ENCODE measurements at places on chromosomes 7 and 10. TPM values are rescaled to one million over a fixed set of nuclear protein-coding genes. Genes with fewer than 3 reads are reported as not detected.

DNA sequence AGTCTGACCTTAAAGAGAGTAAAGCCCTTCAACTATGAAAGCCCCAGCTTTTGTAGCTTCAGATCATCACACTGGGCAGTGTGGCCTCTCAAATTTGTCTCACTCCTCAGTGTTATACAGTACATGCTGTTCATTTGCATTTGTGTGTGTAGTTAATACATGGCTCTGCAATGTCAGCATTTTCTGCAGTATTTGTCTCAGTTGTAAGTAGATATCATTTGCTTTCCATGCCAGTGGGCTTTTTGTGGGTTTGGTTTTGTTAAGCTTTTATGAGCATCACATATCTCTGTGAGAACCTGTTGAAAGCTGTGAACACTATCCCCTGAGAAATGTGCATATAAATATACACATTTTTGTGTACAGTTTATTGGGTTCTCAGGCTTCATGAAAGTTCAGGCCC is 57.0 kb downstream of the ZNF277 start:
- DNase-seq = no peak

DNA sequence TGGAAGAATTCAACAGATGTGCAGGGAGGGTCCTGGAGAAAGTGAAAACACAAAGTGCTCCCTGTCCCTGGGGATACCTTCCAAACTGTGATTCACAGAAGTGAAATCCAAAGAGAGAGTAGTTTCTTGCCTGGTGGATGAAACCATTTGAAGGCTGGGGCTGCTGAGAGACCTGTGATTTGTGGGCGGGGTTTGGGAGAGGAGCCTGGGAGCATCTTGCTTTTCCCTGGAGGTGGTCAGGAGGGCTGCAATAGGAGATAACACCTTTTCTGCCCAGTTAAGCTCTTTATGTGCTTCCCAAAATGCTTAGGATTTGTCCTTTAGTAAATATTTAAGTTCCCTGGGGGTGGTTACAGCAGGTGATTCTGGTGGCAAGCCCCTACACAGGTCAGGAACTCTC is 105.3 kb upstream of the TPK1 start:
- no peak for DNase-seq

Gene DPP6
- 0.25 TPM for total RNA-seq

Gene DLD
- 342 TPM for total RNA-seq

GRCh38 chr10:3220853-3221252 is 48.3 kb upstream of the PITRM1 start:
- DNase-seq = no peak

DNA sequence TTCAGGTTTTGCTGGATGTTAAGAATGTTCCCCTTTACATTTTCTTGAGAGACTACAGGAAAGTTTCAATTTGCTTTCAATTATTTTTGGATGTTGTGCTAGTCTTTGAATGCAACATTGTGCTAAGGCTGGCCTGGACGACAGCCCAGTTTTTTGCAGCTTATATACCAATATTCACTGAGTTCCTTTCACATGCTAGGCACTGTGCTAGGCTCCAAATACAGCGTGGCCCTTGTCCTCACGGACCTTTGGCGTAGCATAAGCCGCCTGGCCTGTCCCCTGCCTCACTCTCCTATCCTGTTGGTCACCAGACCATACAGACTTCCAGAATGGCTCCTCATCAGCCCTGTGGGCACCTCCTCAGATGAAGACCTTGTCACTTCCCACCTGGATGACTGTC is 19.5 kb upstream of the HSPA12A start:
- DNase-seq = no peak

Data from left ventricle myocardium inferior (tissue), 1 donor.